ENCODE measurements at places on chromosomes 4 and X. TPM values are rescaled to one million over a fixed set of nuclear protein-coding genes. Genes with fewer than 3 reads are reported as not detected.

DNA sequence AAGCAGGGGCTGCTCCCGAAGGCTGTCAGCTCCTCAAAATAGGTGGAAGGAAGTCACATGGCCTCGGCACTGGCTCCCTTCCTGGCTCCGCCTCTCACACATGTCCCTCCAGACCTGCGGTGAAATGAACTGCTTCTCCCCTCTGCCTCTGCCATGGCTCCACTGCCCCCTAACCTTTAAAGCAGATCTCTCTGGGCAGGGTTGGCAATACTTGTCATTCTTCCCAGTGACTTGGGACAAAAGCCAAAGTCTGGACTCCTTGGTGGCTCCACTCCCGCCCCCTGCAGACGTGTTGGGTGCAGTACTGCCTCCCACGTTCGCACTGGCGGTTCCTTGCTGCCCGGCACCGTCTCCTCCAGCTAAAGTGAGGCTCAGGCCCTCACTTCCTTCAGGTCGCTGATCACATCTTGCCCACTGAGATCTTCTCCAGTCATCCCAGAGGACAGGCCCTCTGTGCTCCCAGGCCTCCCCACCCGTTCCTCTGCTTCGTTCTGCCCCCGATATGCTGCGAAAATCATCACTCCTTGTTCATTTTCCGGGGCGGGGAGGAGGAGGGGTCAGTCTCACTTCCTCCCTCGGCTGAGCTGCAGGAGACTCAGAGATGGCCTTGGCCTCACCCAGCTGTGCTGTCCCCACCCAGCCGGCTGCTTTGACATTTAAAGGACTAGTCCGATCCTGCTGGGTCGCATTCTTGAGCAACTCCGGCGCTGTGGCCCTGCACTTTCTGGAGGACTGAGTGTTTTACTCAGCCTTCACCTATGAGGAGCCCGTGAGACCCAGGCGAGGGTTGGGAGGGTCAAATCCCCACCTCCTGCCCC lies 97.4 kb downstream of the PHKA2 start:
- DNase-seq, result peak; percentile 50

DNA sequence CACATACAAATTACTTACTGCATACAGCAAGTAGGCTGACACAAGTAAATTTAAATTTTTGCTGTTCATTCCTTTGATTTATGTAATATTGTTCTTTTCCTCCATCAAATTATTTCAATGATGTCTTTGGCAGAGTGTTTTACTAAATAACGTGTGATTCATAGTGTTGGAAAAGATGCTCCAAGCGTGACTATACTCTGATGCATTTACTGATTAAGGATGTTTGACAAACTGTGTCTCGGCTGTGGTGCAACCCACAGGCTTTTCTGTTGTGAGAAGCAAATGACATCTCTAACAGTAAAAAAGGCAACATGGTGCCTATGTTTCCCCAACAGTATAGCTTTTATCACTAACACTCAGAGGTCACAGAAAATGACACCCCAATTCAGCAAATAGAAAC lies 540.9 kb downstream of the PPP4R3C start:
- DNase-seq, result no peak

GRCh38 chr4:83356899-83357661 lies 22.4 kb upstream of the HPSE start:
- DNase-seq, result no peak

GRCh38 chr4:135408109-135408508 lies 1206.5 kb upstream of the PABPC4L start:
- no peak for DNase-seq

DNA sequence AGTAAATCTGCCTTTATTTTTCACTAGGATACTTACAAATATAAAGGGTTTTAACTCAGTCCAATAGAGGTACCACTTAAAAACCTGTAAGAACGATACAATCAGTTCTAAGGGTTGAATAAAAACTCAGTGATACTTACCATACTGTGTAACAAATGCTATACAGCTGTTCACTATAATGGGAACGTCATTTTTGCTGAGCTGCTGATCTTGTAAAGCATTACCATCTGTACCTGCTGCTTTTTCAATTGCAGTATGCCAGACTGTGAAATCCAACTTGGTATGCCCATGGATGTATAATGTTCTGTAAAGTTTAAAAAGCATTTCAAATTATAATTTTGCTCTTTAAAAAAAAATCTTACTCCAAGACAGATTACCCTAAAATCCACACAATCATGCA lies 111.2 kb downstream of the ARAP2 start:
- no peak for DNase-seq

GRCh38 chrX:150438165-150438564 lies 75.0 kb downstream of the MAMLD1 start:
- DNase-seq, result no peak

- no peak for DNase-seq
Measured at GRCh38 chrX:25941559-25942250, 196.4 kb upstream of the MAGEB18 start.

- DNase-seq, result no peak
Measured at GRCh38 chrX:69324851-69325250, 159.6 kb upstream of the PJA1 start.

BEX3 gene
- 20.0 TPM for total RNA-seq

POF1B gene
- 0.35 TPM for total RNA-seq

PDK3 gene
- 29.0 TPM for total RNA-seq

CENPVL1 gene
- not detected for total RNA-seq

All from activated CD4-positive, alpha-beta memory T cell treated with anti-CD3 and anti-CD28 coated beads, Interleukin-2, amount 10 ng/mL, durations not matched to agents 7 days and 5 days (primary cell).